ENCODE measurements at places on chromosomes 3 and 15.

DNA sequence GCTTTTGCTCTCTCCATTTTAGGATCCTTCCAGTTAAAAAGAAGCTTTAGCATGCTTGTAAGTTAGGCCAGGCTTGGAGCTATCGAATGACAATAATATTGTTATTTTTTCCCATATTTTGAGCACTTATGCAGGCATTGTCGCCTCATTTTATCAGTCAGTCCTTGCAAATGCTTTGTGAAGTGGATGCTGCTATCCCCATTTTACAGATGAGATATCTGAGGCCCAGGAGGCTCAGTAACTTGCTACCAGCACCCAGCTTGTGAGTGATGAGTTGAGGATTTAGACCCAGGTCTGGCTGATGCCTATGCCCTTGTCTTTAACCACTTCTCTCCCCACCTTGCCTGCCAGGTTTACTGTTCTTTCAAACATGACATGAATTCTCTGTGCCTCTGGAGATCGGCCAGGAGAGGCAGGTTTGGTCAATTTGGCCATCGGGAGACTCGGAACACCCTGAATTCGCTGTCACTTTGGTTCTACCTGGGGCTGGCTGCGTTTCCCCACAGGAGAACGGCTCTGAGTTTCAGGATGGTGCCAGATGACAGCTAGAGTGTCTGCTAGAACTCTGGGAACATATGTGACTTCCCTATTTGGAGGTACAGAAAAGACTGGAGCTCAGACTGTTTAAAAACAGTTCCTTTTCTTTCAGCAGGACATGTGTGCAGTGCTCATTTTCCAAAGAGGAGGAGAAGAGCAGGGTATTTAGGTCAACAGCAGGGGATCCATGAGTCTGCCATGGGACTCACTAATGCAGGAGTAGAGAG is 25.5 kb upstream of the ZNF710 start:
- DNase-seq, result no peak

DNA sequence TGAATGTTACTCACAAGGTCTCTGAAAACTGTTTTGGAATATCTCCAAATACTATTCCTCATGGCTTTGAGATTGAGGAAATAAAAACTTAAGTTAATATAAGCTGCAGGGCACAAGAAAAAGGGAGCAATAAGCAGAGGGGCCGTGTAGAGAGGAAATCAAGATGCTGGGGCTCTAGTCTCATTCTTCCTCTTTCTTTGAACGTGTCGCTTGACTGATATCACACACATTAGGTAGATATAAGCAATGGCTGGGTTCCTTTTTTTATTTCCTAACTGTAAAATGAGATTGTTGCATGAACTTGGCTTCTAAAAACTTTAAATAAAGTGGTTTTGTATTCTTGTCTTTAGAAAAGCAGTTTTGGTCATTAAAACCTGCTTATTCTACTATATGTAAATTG is 326.7 kb upstream of the ROPN1 start:
- DNase-seq, result no peak

DNA sequence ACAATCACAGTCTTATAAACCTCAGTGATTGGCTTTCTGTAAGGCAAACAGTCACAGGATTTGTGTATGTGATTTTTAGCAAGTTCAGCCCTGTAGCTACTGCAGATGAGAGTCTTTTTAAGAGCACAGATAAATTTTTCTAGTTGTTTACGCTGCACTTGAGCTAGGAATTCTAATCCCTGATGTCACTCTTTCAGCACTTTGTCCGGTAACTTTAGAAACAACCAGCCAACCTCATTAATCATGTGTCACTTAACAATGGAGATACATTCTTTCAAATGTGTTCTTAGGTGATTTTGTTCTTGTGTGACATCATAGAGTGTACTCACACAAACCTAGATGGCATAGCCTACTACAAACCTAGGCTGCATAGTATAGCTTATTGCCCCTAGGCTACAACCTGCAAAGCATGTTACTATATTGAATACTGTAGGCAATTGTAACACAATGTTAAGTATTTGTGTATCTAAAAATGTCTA is 36.8 kb upstream of the GOLGA6L2 start:
- no peak for DNase-seq

GRCh38 chr3:129286081-129286480 is 7.4 kb downstream of the HMCES start:
- DNase-seq, result no peak

DNA sequence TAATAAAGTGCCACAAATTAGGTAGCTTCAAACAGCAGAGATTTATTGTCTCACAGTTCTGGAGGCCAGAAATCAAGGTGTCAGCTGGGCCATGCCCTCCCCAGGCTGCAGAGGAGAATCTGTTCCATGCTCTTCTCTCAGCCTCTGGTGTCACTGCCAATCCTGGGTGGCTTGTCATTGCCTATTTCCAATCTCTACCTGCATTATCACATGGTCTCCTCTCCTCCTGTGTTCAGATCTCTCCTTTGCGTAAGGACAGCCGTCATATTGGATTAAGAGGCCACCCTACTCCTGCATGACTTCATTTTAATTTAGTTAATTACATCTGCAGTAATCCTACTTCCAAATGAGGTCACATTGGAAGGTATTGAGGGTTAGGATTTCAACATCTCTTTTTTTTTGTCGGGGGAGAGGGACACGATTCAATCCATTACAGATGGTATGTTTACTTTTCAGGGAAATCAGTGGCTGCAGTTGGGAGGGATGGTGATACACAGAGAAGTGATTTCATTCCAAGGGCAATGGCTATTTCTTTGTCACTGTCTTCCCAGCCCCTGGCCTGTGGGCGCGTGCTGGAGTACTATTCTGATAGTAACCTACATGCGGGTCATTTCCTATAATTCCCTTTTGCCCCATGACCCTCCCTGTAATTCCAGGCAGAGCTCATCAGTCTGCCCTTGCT is 169.4 kb downstream of the MINAR1 start:
- DNase-seq, result no peak

GRCh38 chr3:46293035-46293724 is 50.9 kb downstream of the CCR3 start:
- DNase-seq, result no peak

DNA sequence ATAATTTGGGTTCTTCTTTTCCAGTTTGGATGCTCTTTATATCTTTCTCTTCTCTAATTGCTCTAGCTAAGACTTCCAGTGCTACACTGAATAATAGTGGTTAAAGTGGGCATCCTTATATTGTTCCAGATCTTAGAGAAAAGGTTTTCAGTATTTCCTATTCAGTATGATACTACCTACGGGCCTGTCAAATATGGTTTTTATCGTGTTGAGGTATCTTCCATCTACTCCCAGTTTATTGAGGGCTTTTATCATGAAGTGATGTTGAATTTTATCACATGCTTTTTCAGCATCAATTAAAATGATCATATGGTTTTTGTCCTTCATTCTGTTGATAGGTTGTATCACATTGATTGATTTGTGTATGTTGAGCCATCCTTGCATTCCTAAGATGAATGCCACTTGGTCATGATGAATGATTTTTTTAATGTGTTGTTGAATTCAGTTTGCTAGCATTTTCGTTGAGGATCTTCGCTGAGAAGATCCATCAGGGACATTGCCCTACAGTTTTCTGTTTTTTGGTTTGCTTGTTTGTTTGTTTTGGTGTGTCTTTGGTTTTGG is 3.0 kb upstream of the LRRC34 start:
- no peak for DNase-seq

DNA sequence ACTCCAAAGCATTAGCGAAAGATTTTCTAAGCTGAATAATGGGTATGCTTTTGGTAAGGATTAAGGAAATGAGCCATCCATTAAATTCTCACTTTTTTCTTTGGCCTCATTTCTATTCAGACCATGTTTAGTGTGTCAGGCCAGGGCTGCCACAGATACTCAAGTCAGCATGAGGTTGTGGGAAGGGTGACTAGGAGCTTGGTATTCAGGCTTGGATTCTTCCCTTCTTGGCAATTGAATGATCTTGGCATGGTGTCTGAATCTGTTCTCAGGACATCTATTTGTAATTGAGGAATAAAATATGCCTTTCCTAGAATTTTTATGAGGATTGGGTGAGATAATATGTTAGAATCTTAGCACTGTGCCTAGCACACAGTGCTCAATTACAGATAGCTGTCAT is 11.2 kb downstream of the CCNB2 start:
- no peak for DNase-seq

GRCh38 chr15:70447928-70448698 is 315.2 kb downstream of the UACA start:
- no peak for DNase-seq

GRCh38 chr3:31244929-31245817 is 287.6 kb upstream of the STT3B start:
- DNase-seq, result no peak

GRCh38 chr3:38542401-38543298 is 46.5 kb downstream of the EXOG start:
- peak; percentile 35 for DNase-seq

DNA sequence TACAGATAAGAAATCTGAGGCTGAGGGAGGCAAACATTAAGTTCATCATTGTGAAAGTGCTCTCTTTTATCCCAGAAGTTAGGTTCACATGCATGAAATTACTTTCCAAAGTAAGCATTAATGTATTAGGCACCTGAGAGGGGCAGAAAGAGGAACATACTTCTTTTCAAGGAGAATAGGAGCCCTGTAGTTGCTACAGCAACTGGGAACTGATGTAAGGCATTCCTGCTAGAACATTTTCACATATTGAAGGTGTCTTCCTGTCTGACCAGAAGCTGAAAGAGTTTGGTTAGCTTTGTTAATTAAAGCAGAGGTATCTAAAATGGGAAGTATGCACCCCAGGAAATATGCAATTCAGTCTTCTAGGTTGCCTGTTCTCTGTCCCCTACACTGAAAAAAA is 65.5 kb upstream of the ZBTB20 start:
- no peak for DNase-seq

GRCh38 chr3:14785207-14786155 is 33.3 kb upstream of the FGD5 start:
- no peak for DNase-seq

GRCh38 chr15:57591822-57592367 is at the start of gene MYZAP:
Gene MYZAP (plus strand): TSS chr15:57591904. CDS start chr15:57592035, 131 bp downstream.
- peak; percentile 52 for DNase-seq

DNA sequence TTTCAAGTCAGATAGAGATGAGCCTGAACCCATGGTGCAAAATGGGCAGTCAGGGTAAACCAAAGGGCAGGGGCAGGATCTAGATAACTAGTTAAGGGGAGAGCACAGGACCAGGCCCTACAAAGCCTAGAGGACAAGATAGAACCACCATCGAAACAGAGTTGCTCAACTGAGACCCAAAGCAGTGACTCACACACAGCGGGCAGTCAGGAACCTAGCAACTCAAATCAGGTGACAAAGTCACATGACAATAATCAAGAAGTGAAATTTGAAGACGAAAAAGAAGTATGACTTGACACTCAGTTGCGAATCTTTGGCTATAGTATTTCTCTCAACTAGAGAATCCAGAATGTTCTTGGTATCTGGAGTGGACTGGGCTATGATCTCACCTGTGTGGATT is 136.0 kb upstream of the PTPRG start:
- DNase-seq, result peak; percentile 1

- DNase-seq, result no peak
Measured at GRCh38 chr3:84904816-84905555, 53.8 kb upstream of the CADM2 start.

- DNase-seq, result no peak
Measured at GRCh38 chr3:55792009-55792408, 304.9 kb upstream of the WNT5A start.

- no peak for DNase-seq
Measured at GRCh38 chr3:44033123-44033522, 208.6 kb upstream of the TOPAZ1 start.

- DNase-seq, result peak; percentile 26
Measured at GRCh38 chr3:49616491-49616941, 57.6 kb upstream of the APEH start.

- no peak for DNase-seq
Measured at GRCh38 chr3:172135185-172135584, 95.8 kb downstream of the FNDC3B start.

- DNase-seq, result no peak
Measured at GRCh38 chr15:69554279-69554961, 101.8 kb downstream of the RPLP1 start.

DNA sequence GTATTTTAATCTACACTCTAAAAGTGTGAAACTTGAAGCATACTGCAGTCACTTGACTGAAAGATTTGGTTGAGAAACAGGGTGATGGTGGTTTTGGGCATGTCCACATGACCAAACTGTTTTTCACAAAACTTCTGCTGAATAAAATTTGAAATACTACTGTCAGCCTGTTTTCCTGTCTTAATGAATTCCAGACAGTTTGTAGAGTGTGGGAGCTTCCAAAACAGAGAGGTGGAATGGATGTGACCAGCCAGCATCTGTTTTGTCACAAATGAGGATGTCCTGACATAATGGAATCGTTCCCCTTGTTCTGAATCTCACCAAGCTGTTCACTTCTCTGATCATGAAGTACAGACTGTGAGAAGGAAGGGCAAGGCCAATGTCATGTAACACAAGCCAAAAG is 11.8 kb downstream of the MITF start:
- no peak for DNase-seq

GRCh38 chr3:129890125-129890524 is 3.4 kb downstream of the TMCC1 start:
- peak; percentile 18 for DNase-seq

DNA sequence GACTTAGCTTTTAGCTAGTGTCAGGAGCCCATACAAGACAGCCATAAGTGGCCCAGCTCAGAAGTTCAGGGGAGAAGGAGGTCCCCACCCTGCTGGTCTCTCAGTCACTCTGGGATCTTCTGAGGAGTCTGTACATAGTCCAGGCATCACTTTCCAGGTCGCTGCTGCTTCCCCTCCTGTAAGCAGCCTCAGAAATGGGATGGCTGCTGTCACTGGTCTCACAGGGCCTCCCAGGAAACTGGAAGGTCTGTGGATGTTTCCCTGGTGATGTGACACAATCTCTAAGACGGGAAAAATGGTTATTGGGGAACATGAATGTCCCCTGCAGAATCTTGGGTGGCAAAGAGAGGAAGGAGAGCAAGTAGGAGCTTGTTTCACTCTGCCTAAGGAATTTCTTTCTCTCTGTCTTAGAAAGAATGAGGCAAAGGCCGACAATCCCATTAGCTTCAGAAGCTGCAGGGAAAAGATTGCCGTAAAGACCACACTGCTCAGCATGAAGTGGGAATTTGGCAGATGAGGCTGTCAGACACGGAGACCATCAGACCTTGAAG is 43.2 kb upstream of the TNFAIP8L3 start:
- no peak for DNase-seq

GRCh38 chr15:93029836-93030429 is 59.1 kb downstream of the RGMA start:
- DNase-seq, result peak; percentile 32

DNA sequence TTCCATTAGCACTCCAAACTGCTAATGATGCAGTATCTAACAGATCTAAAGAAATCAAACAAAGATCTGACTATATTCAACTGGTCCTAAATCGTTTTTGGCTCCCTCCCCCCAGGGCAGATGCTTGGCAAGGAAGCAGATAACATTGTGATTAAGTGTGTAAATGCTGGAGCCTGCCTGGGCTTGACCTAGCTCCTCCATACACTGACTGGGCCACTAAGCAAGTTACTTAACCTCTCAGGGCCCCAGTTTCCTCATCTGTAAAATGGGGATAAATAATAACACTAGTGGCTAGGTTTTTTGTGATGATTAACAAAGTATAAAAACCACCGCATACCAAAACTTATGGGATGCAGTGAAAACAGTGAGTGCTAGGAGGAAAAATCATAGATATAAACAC is 9.2 kb downstream of the EID1 start:
- DNase-seq, result no peak

Data from ELR (cell line).